ENCODE measurements at places on chromosomes 7 and 10. TPM values are rescaled to one million over a fixed set of nuclear protein-coding genes. Genes with fewer than 3 reads are reported as not detected.

- DNase-seq: no peak
Measured at GRCh38 chr10:86524225-86524962, 2.8 kb upstream of the WAPL start.

DNA sequence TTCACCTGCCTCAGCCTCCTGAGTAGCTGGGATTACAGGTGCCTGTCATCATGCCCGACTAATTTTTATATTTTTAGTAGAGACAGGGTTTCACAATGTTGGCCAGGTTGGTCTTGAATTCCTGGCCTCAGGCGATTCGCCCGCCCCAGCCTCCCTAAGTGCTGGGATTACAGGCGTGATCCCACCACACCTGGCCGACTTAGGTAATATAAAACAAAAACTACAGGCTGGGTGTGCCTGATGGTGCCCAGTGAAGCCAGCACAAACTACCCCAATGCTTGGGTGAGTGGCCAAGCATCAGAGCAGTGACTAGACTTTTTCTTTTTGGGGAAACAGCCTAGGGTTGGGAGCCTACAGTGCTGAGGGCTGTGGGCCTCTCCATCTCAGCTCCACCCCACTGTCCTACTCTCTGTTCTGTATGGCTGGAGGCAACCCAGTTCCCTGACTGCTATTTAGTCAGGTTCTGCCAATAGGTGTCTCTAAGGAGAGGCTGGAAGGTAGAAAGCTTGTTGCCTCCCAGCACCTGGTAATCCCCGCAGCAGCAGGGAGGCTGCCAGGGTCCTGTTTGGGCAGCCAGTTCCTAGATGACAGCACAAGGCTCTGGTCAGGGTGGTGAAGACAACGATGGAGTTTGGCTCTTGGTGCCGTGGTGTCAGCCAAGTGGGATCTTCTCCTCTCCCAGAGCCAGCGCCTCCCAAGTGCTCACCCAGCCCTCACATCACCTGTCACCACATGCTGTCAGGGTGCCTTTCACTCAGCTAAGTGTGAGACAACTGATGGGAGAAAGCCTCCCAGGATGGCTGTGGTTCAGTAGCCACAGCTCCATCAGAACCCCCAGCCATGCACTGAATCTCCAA, 10.4 kb upstream of the NACAD start:
- no peak for DNase-seq

GRCh38 chr7:117250801-117251200, 72.1 kb downstream of the WNT2 start:
- no peak for DNase-seq

The OGA gene
- 97.5 TPM for total RNA-seq

The MSMB gene
- not detected for total RNA-seq
